ENCODE measurements at places on chromosomes 3 and 15. TPM values are rescaled to one million over a fixed set of nuclear protein-coding genes. Genes with fewer than 3 reads are reported as not detected.

SCAANT1 gene
- total RNA-seq = not detected

DNA sequence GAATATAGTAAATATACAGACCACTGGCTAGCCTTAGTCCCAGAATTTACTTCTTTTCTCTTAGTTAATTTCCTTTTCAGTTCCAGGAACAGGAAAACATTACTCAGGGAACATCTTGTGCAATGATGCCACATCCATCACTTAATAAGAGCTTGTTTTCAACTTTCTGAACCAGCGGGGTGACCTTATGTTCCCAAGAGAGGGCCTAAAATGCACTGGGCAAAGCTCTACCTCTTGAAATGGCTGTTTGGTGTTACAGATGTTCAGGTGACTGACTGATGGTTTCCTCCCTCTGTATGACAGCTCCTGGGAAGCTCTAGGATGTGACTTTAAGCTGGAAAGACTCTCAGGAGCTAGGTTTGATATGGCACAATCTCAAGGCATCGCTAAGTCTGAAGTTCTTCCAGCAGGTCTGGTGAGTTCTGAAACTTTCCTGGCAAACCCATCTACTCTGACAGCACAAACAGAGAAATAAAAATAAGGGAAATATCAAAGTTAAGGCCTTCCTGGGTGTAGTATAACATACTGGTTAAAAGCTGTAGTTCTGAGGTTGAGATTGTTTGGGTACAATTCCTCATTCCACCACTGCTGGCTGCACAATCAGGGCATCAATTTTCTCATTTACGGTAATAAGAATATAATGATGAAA is 98.6 kb downstream of the ZIC1 start:
- DNase-seq = no peak

GRCh38 chr3:72629191-72629631 is 219.0 kb downstream of the SHQ1 start:
- no peak for DNase-seq

DNA sequence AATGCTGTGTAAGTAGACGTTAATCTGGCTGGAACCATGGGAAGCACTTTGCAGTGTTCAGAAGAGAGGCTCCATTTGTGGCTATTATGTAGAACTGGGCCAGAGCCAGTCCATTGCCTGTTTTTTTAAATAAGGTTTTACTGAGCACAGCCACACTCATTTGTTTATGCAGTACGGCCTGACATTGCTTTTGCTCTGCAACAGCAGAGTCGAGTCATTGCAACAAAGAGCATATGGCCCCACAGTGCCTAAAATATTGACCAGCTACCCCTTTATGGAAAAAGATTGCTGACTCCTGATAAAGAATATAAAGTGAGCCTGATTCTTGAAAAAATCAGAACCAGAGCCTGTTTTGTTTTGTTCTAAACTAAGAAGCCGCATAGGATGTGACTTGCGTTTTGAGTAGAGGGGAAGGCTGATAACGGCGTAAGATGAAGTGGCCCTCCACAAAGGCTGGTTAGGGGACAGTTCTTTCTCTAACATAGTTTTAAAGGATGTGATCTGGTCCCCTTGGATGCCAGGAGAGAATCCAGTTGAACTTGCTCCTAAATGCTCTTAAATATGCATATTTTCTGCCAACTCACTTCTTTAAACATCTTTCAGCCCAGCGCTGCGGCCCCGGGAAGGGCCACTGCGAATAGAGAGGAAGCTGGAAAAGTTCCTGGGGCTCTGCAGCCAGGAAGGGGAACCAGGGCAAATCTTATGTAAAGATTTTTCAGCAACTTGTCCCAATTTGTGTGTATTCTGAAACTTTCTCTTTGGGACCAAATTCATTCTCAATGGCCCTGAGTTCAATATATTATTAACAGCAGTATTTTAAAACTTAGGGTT is 64.5 kb downstream of the GLDN start:
- no peak for DNase-seq

GRCh38 chr3:88005066-88005465 is 53.7 kb downstream of the CGGBP1 start:
- DNase-seq = no peak

- DNase-seq = no peak
Observed at GRCh38 chr3:160012108-160012507, 23.5 kb downstream of the IL12A start.

GOLGA8J gene
- total RNA-seq = 0.80 TPM

- DNase-seq = no peak
Observed at GRCh38 chr15:55247311-55247710, 42.3 kb downstream of the RAB27A start.

SLITRK3 gene
- total RNA-seq = not detected

DNA sequence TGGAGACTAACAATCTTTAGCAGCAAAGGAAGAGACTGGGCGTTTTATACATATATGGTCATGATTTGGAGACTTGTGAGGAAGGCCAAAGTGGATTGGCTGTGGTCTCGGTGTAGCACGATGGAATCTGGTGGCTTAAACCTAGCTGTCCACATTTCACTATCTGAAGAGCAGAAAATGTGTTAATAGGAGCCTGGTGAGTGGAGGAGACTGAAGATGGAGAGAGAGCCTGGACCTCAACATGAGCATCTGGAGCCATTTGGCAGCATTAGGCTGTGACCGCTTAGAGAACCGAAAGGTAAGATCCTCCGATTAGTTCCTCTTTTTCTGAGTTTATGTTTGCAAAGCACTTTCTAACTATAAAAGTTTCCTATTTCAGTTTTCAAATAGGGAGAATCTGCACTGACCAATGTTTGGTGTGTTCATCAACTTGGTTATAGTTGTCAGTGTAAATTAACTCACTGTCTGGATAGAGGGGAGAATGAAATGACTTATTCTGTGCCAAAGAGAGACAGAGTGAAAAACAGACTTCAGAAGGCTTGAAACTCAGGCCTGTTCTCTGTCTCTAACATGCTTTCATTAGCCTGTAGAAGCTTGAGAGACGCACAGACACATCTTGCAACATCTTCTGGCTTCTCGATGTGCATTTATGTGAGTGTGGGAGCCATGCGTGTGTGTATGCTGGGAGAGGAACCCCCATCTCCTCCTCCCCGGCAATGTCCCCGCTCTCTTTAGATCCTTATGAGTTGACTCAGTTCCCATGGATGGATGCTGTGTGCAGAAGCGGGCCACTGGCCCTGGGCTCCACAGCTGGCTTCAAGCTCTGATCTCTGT is 244.7 kb upstream of the TBL1XR1 start:
- DNase-seq = no peak

DNA sequence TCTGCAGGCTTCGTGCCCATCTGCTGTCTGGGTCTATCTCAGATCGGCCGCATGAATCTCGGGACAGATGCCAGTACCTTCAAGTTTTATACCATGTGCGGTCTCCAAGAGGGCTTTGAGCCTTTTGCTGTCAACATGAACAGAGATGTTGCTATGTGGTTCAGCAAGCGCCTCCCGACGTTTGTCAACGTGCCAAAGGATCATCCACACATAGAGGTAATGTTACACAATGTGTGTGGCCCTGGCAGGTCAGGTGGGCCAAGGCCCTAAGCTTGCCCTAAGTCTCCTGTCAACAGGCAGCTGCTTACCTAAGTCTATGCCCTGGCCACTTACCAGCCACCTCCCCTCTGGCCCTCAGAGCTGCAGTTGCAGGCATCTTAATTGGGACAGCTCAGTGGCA is 324.0 kb upstream of the CHRM5 start:
- DNase-seq = no peak

CHRNA5 gene
- 1.2 TPM for total RNA-seq

DNA sequence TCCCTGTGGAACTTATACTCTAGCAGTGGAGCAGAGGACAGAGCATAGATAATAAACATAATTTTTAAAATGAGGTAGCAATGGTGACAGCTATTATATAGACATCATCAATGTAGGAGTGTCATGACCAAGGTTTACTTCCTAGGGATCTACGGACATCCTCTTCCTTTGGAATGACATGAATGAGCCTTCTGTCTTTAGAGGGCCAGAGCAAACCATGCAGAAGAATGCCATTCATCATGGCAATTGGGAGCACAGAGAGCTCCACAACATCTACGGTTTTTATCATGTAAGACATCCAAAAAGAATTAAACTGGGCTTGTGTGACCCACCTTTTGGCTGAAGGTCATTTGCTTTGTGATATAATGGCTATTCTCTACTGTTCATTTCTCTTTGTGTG is 30.1 kb upstream of the CAPN3 start:
- no peak for DNase-seq

- DNase-seq = no peak
Observed at GRCh38 chr15:75620058-75620820, 5.3 kb downstream of the SNUPN start.

DNA sequence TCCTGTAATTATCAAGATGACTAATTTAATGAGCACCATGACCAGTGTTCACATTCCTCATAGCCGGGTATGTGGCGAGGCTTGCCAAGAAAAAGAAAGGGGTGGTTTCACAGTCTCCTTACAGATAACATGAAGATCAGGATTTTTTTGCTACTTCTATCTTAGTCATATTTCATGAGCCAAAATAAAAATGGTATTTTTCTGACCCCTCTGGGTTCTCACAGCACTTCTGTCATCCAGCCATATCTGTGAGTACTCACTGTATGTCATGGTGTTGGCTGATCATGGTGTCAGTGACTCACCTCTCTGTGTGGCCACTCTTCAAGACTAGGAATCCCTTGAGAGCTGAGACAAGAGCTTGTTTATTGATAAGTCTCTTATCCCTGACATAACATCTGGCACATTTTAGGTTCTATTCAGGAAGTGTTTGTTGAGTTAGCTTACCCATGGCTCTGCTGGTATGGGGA is 130.5 kb upstream of the LMCD1 start:
- no peak for DNase-seq

GRCh38 chr3:50167069-50167840 is 12.1 kb downstream of the SEMA3F start:
- DNase-seq = no peak

GCNT3 gene
- not detected for total RNA-seq

- no peak for DNase-seq
Observed at GRCh38 chr3:61158216-61158615, 93.0 kb downstream of the FHIT start.

DAZL gene
- total RNA-seq = not detected

- DNase-seq = no peak
Observed at GRCh38 chr15:85426481-85426880, 46.1 kb downstream of the AKAP13 start.

- DNase-seq = no peak
Observed at GRCh38 chr3:189862385-189862998, 231.3 kb downstream of the TP63 start.

DNA sequence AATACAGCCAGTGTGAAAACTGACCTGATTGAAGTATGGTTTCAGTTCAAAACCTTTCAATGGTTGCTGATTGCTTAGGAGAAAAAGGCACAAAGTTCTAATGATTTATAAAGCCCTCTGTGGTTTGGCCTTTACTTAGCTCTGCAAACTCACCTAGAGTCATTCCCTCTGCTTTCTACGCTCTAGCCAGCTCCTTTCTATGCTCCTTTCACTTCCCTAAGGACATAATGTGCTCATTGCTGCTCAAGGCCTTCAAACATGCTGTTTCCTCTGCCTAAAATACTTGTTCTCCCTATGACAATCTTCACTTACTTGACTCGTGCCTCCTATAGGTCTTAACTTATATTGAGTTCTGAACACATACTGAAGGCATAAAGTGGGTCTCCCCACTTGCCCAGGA is 19.0 kb downstream of the RPL39L start:
- DNase-seq = no peak

GRCh38 chr3:115272036-115272824 is 125.1 kb upstream of the ZBTB20 start:
- no peak for DNase-seq

DNA sequence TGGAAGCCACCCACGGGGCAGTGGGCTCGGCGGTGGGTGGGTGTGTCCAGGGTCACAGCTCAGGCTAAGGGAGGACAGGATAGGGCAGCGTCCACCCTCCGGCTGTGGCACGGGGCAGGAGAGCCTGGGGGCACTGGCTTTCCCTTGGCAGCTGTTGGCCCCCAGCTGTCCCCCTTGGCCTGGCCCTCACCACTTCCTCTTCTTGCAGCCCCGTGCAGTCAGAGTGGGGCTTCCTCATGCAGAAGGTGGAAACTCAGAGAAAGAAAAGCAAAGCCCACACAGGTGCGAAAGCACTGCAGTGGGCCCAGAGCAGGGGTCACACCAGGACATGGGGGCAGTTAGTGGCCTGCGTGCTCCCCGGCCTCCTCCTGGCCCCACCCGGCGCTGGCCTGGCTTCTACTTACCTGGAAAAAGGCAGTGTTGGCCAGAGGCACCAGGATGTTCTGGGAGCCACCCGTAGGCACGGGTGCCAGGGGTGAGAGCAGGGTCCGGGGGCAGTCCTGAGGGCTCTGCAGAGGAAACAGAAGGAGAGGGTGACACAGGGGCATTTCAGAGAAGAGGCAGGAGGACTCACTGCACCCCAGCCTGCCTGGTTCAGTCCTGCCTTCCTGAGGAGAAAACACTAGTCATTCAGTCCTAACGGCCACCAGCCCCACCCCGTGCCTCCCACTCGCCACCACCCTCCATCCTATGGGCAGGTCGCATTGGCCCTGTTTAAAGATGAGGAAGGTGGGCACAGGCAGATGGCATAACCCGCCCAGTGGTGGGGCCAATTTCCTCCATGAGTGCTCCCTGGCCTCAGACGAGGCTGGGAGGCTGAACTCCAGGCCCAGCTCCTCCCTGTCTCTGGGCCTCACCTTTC is 28.3 kb downstream of the PLXND1 start:
- no peak for DNase-seq

GLDN gene
- not detected for total RNA-seq

DNA sequence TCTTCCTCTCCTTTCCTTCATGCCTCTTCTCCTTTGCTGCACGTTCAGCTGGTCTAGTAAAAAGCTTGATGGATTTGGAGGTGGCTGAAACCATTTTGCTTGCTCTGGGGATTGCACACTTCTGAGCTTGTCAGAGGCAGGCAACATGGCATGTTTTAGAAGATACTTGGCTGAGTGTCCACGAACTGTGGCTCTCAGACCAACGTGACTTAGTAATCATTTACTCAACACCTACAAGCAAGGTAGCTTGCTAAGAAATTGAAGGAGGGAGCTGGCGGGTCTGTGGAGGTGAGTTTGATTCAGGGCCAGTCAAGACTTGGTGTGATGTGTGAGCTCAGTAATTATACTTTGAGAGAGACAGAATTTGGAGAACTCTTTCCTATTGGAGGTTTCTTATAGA is 196.0 kb downstream of the LPP start:
- DNase-seq = no peak

GRCh38 chr15:70347321-70348225 is 249.9 kb upstream of the TLE3 start:
- no peak for DNase-seq
